ENCODE measurements at places on chromosomes 7 and 10.

DNA sequence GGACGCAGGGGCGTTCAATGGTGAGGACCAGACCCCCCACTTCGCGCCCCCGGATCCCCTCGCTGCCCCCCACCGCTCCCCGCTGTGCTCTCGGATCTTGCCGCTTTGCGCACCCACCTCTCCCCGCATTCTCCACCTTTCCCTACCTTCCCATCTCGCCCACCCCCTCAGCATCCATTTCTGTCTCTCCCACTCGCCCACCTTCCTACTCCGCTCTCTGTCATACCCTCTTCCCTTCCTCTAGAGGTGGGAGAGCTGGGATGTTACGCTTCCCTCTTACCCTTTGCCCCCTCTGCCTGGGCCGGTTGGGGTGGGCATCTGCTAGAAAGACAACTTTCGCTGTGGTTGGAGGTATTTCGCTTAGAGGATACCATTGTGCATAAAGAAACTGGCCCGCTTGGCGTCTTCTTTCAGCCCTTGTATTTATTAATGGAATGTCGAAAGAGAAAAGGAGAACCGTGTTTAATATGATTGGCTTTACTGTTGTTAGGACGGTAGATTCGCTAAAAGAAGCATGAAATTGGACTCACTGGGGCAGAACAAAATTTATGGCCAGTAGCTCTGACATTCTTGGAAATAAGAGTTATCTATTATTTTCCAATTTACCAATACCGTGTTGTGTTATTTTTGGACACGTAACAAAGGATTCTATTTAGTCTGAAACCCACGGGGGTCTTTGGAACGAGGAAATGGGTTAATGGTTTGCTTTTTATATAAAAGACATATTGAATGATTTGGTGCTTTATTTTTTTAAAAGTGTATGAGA is 873 bp downstream of the PRKAR2B start:
- no peak for DNase-seq

DNA sequence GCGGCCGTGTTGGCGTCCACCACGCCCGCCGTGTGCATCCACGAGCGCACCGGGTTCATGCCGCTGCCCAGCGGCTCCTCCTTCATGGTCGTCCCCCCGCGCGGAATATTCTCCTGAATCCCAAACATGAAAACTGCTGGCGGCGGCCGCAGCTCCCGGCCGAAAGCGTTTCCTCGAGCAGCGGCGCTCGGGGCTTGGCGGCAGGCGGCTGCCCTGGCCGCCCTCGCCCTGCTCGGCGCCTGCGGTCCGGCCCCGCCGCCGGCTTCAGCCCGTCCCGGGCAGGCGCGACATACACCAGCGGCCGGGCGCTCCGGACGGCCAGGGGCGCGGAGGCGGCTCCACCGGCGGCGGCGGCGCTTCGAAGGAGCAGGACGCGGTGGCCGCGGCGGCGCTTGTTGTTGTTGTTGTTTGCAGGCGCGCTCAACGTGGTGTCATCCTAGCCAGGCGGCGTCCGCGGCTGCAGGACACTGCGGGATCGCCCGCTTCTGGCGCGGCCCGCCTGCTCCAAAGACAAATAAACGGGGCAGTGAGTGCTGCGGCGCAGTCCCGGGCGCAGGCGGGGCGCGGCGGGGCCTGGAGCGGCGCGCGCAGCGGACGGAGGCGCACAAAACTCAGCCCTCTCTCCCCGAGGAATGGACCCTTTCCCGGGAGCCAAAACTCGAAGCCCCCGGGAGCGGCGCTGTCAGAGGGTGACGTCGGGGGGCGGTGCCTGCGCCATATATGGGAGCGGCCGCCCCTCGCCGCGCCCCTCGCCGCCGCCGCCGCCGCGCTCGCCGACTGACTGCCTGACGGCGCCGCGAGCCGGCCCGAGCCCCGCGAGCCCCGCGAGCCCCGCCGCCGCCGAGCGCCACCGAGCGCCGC is at the start of gene EBF3:
EBF3 (minus strand) TSS at position 634 of the 861 bp plus-strand sequence; CDS start at position 128, 506 bp downstream.
- DNase-seq = peak; percentile 26

DNA sequence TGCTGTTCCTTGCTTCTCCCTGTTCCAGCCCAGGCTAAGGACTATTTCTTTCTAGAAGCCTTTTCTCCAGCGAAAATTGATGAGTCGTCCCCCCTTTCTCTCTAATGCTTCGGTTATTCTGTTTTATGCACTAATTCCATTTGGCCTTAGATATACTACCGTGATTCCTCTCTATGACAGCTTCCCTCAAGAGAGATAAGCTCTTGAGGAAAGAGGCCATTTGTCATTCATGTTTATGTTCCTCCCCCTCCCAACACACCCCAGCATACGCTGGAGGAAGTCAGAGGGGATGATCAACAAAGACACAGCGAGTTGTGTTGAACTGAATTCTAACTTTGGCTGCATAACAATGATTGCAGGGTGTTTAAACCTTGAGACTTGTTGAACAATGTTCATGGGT is 198.8 kb downstream of the BMPER start:
- DNase-seq = no peak

DNA sequence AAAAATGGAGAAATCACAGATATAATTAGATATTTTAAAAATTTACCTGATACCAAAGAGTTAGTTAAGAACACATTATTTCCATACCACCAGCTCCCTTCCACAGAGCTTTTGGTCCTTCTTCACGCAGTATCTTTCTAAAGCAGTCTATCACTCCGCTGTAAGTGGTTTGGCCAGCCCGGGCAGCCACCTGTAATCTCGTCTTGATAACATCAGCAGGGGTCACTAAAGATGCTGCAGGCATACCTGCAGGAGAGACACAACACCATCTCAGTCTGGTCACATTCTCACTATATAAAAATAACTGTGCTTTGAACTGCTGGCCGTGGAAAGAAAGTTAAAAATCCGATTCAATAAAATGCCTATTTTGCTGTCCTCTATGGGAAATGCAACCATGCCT is 200.1 kb downstream of the SLC25A13 start:
- DNase-seq = no peak

- DNase-seq = no peak
Observed at GRCh38 chr10:93073539-93074146, at the start of gene CYP26A1. Gene CYP26A1 (plus strand): TSS chr10:93073893. CDS start chr10:93073935, 42 bp downstream.

DNA sequence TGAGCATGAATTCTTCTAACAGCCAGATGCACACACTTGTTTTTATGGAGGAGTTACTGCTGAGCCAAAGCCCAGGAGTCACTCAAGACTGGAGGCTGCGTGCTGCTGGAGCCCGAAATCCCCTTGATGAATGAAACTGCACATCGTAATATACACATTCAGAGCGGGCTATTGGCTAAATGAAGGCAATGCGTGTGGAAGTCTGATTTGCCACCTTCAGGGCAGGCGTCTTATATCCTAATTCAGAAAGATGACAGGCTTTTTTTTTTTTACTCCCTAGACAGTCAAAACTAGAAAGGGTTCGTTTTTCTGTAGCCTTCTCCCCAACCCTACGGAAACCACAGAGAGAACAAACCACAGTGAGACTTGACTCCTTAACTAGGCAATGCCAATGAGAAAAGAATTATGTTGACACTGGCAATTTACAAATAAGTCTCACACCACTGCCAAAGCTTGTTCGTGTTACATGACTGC is 227.2 kb upstream of the KLF14 start:
- DNase-seq = no peak

- DNase-seq = peak; percentile 4
Observed at GRCh38 chr10:125694883-125695282, 11.9 kb upstream of the TEX36 start.
